EL (cell line): ENCODE measurements at places on chromosomes 12 and 14.

- DNase-seq, result no peak
Measured at GRCh38 chr12:119025786-119026185, 44.4 kb downstream of the SRRM4 start.

DNA sequence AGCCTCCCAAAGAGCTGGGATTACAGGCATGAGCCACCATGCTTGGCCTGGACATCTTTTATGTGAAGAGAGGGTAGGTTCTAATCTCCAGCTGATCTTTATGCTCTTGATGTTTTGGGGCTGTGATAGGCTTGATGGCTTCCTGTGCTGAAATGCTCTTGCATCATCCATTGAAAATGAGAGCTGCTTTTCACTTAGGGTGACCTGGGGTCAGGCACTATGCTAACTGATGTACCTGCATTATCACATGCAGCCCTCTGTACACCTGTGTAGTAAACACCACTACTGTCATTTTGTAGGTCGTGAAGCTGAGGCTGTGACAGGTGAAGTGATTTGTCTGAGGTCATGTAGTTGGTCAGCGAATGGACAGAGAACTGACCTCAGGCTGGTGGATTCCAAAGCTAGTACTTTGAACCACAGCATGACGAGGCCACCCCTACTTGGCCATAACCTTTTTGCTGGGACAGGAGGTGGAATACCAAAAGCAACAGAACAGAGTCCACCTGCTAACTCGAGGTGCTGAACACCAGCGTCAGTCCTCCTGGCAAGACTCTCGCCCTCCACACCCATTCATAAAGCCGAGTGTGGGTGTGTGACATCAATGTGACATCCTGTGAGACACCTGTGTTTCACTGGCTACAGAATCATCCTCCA lies 69.1 kb downstream of the C12orf75 start:
- DNase-seq, result no peak

GRCh38 chr14:24115422-24116127 lies 826 bp upstream of the NRL start:
- no peak for DNase-seq

DNA sequence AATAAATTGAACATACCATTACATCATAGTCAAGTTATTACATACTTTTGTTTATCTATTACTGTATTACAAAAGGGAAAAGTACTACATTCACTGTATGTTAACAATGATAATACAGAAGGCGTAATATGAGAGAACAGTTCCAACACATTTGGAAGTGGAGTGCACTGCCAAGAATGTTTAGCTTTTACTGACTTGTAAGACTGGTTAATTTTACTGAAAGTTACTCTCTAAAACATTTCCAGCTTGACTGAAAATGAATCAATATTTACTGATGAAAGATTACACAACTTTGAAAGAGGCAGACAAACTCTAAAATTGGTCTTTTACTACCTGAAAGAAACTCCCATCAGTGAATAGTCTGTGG lies 728.5 kb downstream of the FSCB start:
- DNase-seq, result no peak

- DNase-seq, result no peak
Measured at GRCh38 chr14:56081139-56081538, 37.1 kb upstream of the PELI2 start.
